NCI-H1105 (cell line): ENCODE measurements at places on chromosomes 4 and X.

GRCh38 chrX:155046129-155046810 lies 19.6 kb downstream of the FUNDC2 start:
- no peak for DNase-seq

- no peak for DNase-seq
Measured at GRCh38 chrX:130053236-130053635, 57.1 kb downstream of the ELF4 start.

DNA sequence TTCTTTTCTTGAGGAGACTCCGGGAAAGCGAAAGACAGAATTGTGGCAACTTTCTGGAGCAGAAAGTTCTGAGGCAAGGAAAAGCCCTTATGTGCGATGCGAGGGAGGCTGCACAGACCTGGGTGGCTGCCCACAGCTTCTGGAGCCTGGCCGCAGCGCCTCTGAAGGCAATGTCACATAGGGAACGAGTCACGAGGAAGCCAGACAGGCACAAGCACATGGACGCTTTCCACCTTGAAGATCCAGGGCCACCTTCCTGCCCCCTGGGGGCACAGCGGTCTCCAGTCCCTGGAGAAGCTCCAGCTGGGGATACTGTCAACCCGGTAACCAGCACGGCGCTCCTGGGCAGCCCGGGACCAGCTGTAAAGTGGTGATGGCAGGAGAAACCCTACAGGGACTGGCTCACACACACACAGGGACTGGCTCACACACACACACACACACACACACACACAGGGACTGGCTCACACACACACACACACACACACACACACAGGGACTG lies 69.8 kb downstream of the MTNR1A start:
- DNase-seq, result peak; percentile 6

DNA sequence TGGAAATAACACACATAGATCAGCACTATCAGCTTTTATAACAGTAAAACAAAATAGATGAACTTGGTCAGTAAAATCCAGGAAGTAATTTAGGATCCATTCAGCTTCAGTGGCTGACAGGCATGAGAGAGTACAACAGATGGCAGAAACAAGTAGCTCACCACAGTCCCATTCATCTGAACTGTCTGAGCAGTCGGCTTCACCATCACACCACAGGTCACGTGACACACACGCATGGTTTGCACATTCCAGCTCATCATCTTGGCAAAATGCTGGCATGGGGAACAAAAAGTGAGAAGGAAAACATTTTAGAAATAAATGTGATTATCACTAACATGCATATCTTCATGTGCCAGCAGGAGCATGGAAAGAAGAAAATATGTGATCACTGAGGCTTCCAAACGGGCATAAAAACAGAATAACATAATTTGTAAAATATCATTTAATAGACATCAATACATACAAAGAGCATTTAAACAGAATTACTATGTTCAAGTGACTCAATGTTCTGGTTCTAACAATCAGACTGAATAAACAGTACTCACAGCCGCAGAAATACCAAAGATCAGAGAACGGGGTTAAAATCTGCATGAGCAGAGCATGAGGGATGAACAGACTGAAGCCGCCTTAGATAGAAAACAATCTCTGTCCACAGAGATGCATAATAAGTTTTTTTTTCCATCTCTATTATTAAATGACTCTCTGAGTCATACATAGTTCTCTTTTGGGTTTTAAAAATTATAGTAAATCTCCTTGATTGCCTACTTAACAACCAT lies 158.1 kb downstream of the ATP10D start:
- DNase-seq, result no peak

DNA sequence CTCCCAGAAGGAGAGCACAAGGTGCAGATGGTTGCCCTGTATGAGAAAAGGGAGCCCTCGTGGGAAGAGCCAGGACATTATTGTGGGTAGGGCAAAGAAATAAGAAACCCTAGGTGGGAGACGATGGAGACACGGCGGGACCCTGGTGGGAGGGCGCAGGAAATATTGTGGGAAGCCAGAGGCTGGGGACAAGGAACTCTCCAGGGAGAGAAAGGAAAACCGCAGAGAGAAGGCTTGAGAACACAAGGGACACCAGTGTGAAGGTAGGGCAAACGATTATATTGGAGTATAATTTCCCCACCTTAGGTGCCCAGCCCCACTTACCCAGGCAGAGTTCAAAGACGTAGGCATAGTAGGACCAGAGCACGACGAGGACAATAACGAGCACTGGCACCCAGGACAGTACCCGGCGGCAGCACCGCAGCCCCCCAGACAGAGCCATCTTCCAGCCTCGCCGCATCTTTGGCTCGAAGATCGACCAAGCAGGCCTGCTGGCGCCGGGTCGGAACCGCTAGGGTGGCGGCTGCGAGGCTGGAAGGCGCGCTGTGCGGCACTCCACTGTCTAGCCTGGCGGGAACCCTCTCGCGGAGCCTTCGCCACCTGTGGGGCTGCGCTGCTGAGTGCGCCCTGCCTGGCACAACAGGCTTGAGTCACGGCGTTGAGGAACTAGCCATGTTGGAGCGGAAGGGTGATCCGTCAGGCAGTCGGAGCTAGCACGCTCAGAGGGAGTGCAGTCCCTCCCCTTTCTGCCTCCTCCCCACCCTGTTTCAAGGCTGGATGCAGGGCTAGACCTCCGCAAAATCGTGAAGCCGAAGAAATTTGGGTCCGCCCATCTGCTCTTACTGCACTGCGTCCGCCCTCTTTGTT lies at the start of gene ZDHHC15:
Gene ZDHHC15, minus strand, starts transcription at position 473 of the 867 bp plus-strand sequence. Its CDS starts 13 bp downstream, at position 460.
- peak; percentile 67 for DNase-seq

GRCh38 chr4:40283413-40283812 lies 51.7 kb upstream of the CHRNA9 start:
- no peak for DNase-seq

DNA sequence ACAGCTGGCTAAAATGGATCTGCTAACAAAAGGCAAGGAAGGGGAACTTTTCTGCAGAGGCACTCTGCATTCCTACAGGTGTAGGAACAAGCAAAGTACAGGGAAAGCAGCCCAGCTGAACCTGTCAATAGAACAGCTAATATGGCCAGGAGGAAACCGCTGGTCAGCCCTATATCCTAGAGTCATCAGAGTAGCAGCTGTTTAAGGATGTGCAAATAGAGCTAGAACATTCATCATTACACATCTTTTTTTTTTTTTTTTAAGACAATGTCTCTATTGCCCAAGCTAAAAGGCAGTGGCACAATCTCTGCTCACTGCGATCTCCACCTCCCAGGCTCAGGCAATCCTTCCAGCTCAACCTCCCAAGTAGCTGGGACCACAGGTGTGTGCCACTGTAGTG lies 163.0 kb downstream of the BTC start:
- DNase-seq, result no peak

DNA sequence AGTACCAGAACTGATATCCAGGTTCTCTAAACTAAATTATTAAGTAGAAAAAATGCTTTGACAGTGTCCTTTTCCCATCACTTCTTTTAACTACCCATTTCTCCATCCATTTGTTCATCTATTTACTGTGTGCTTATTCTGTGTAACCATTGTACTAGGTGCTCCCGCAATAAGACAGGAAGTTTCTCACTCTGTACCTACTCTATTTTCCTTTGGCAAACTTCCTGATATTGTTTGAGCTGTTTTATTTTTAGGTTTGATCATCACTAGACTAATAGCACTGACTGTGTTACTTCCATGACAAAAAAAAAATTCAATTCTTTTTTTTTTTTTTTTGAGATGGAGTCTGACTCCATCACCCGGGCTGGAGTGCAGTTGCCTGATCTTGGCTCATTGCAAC lies 102.5 kb upstream of the CASK start:
- DNase-seq, result no peak
